ENCODE measurements at places on chromosomes 7 and 10.

- DNase-seq, result no peak
Observed at GRCh38 chr10:88427024-88427423, 156.1 kb downstream of the RNLS start.

DNA sequence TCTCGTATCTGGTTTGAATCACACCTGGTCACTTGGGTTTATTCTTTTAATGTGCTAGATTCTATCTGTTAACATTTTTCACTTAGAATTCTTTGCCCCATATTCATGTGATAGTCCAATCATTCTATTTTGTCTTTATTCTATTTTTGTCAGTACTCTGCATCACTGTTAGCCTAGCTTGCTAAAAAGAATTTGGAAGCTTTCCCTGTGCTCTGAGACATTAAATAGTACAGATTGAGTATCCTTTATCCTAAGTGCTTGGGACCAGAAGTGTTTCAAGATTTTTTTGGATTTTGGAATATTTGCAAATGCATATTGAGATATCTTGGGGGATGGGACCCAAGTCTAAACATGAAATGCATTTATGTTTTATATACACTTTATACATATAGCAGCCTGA is 51.0 kb downstream of the RALA start:
- no peak for DNase-seq

DNA sequence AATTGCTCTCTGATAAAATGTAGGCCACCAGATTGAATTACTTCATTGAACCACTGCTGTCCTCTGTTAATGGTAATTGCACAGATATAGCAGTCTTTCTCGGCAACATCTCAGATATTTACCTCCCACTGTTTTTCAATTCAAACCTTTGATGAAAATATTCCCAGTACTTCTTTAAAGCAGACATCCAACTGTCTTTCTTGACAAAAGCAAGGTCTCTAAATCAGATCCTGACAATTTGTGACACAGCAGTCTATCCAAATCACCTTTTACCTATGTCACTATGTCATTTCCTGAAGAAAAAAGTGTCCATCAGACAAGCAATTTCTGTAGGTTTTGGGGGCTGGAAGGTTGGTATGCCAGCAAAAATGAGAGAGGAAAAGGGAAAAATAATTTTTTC is 555.7 kb downstream of the AUTS2 start:
- DNase-seq, result no peak

DNA sequence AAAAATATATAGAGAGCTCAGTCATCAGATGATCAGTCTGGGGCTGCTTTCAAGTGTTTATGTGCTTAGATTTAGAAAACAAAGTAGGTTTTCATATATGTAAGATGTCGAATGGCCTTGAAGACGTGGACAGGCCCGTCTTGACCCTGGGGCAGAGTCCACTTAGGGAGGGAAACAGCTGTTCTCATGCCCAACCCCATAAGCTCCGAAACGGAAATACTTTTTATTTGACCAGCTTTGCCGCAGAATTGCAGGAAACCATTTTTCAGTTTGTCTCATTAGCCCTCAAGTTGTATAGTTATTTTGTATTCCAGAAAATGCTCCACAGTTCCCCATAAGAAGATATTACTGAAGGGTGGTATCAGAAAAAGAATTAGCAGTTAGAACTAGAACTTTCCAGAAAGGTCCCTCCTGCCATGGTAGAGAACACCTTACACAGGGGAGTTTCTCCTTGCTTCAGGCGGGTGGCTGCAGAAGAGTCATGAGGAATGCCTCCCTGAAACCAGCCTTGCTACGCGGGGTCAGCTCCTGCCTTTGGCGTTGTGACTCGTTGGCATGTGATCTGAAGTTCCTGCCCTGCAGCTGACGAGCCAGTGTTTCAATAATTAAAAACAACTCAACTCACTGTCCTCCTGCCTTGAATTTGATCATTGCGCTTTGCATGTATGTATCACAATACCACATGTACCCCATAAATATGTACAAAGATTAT is 192.7 kb downstream of the CELF2 start:
- no peak for DNase-seq

GRCh38 chr7:11171569-11172192 is 198.0 kb downstream of the PHF14 start:
- DNase-seq, result no peak

DNA sequence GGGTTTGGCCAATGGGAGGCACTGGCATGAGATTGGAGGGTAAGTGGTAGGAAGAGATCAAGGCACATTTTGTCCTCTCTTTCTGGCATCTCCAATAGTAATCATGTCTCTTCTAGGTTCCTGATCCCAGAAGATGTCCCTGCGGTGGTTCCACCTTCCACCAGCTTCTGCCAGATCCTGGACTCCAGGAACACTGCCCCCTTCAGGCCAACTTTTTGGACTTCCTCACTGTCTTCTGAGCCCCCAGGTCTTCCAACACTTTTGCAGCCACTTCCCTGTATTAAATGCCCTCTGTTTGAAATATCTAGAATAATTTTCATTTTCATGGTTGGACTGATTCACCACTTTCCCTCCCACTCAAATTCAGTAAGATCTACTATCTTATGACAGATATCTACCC is 60.9 kb downstream of the BAMBI start:
- DNase-seq, result no peak

GRCh38 chr10:32937911-32938424 is 20.1 kb downstream of the ITGB1 start:
- DNase-seq, result no peak

Measured in CD4-positive, alpha-beta T cell treated with Interleukin-4 for 4 hours (primary cell).